ENCODE measurements at places on chromosomes 12 and 14.

GRCh38 chr12:63893170-63893569 is 48.7 kb downstream of the SRGAP1 start:
- DNase-seq = no peak

- DNase-seq = peak; percentile 63
Observed at GRCh38 chr12:121297435-121297991, 1.0 kb upstream of the CAMKK2 start.

GRCh38 chr12:130366159-130366558 is 28.5 kb downstream of the PIWIL1 start:
- no peak for DNase-seq

GRCh38 chr14:31530136-31530535 is 31.1 kb upstream of the NUBPL start:
- DNase-seq = no peak

- no peak for DNase-seq
Observed at GRCh38 chr12:62659453-62660295, 193.0 kb downstream of the MON2 start.

GRCh38 chr12:111598637-111599452 is at the start of gene ATXN2:
TSS of gene ATXN2 (minus strand) at chr12:111599315. CDS start at chr12:111599034, 281 bp downstream.
- DNase-seq = no peak

GRCh38 chr14:92122761-92123160 is 992 bp downstream of the CPSF2 start:
- no peak for DNase-seq

- no peak for DNase-seq
Observed at GRCh38 chr14:45902241-45902640, 649.2 kb upstream of the MIS18BP1 start.

DNA sequence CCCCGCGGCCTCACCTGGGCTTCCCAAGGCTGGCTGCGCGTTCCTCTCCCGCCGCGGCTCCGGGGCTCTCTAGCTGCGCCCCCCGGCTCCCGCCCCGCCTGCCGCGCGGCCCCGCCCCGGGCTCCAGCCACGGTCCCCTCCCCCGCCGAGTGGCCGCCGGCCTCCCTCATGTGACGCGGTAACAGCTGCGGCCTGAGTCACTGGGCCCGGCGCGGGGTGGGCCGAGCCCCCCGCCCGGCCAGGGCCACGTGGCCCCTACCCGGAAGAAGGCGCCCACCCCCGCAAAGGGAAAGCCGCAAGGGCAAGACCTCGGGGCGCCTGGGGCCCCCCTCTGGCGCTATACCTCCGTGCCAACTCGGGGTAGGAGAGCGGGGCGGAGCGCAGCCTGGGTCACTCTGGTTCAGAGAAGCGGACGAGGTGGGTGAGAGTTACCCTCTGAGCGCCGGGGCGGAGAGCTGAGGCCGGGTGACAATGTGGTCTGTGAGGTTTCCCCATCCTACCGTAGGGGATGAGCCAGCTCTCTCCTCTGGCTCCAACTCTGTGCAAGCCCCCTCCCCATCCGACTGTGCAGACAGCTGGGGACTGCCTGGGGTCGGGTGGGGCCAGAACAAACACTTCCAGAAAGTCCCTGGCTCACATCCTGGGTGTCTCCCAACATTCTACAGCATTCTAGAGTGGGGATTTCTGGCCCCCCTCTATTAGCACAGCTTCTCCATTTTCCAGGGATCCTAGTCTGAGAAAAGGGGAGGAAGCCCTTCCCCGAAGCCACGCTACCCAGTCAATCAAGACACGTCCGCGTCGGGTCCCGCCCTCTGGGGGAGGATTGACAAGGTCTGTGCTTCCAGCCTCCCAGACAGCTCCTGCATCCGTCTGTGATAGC is at the start of gene CD63:
CD63 (minus strand) TSS at position 71 of the 880 bp plus-strand sequence. CDS start 668 bp downstream, outside the sequence.
- DNase-seq = peak; percentile 97

GRCh38 chr12:101951002-101951670 is 73.8 kb downstream of the DRAM1 start:
- DNase-seq = no peak

GRCh38 chr12:5102806-5103205 is 59.1 kb downstream of the KCNA5 start:
- no peak for DNase-seq

- DNase-seq = no peak
Observed at GRCh38 chr14:92317511-92317910, 5.5 kb upstream of the SLC24A4 start.

- DNase-seq = no peak
Observed at GRCh38 chr12:64256166-64256800, 34.2 kb upstream of the KICS2 start.

GRCh38 chr12:68117661-68118060 is 41.9 kb downstream of the IFNG start:
- no peak for DNase-seq

DNA sequence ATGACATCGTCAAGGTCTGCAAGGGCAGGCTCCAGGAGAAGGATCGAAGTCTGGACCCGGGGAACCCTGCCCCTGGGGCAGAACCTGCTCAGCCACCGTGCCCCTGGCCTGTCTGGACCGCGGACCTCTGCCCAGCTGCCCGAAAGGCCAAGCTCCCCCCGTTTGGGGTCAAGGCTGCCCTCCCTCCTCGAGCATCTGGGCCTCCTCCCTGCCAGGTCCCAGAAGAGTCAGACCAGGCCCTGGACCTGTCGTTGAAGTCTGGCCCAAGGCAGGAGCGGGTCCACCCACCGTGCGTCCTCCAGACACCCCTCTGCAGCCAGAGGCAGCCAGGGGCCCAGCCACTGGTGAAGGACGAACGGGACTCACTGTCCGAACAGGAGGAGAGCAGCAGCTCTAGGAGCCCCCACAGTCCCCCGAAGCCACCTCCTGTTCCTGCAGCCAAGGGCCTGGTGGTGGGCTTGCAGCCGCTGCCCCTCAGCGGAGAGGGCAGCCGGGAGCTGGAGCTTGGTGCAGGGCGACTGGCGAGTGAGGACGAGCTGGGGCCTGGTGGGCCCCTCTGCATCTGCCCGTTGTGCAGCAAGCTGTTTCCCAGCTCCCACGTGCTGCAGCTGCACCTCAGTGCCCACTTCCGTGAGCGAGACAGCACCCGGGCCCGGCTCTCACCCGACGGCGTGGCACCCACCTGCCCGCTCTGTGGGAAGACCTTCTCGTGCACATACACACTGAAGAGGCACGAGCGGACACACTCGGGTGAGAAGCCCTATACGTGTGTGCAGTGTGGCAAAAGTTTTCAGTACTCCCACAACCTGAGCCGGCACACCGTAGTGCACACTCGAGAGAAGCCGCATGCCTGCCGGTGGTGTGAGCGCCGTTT is 856 bp downstream of the ZBTB42 start:
- DNase-seq = no peak

DNA sequence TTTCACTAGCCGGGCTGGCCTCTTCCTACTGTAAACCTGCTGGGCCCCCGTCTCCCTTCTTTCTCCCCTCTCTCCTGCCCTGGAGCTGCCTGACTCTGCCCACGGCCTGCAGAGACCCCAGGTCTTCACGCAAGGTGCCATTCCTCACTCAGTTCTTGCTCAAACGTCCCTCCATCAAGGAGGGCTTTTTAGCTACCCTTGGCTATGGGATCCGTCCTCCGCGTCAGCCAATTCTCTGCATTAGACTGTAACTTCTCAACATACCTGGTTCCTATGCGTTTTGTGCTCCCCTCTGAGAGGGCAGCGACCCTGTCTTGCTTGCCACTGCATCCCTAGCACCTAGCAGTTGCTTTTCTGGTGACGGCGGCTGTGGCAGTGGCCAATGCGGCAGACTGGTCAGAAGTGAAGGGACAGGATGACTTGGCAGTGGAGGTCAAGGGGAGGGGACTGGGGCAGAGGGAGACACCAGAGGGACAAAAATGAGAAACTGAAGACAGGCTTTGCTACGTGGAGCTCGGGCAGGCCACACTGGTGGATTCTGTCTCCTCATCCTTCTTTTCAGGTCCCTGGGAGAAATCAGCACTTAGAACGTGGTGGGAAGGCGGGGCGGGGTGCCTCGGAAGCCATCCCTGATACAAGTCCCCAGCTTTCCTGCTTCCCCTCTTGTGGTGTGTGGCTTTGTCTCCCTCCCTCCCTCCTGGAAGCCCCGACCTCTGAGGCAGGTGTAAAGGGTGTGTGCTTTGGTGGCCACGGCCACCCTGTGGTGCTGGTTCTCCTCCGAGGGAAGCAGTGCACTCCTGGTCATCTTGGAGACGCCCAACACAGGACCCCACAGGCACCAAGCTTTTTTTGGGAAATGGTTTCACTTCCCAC is 1.8 kb downstream of the B3GNT4 start:
- no peak for DNase-seq

- no peak for DNase-seq
Observed at GRCh38 chr14:102539544-102540314, 30.2 kb upstream of the ANKRD9 start.

DNA sequence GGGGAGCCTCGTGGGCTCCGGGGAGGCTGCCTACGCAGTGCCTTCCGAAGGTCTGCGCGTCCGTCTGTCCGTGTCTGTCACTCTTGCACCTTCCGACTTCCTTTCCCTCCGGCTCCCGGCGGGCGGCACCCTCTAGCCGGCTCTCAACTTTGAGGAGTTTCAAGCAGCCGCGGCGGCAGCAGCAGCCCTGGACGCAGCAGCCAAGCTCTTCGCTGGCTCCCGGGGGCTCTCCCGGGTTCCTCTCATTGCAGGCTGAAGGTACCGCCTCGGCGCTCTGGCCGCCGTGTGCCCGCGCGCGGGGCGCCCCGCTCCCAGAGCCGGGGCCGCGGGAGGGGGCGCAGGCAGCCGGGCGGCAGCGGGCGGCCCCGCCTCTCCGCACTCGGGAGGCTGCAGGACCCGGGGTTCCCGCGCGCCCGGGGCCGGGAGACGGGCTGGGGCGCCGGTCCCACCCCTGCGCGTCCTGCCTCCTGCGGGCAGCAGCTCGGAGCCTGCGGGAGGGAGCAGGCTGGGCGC is at the start of the genes AMIGO2 and PCED1B:
AMIGO2 (minus strand) TSS at position 492 of the 513 bp plus-strand sequence. CDS start 957 bp downstream, outside the sequence.
PCED1B (plus strand) TSS at position 154 of the 513 bp plus-strand sequence. CDS start 155,443 bp downstream, outside the sequence.
- DNase-seq = peak; percentile 86

- no peak for DNase-seq
Observed at GRCh38 chr14:44607701-44608100, 100.6 kb upstream of the FSCB start.

DNA sequence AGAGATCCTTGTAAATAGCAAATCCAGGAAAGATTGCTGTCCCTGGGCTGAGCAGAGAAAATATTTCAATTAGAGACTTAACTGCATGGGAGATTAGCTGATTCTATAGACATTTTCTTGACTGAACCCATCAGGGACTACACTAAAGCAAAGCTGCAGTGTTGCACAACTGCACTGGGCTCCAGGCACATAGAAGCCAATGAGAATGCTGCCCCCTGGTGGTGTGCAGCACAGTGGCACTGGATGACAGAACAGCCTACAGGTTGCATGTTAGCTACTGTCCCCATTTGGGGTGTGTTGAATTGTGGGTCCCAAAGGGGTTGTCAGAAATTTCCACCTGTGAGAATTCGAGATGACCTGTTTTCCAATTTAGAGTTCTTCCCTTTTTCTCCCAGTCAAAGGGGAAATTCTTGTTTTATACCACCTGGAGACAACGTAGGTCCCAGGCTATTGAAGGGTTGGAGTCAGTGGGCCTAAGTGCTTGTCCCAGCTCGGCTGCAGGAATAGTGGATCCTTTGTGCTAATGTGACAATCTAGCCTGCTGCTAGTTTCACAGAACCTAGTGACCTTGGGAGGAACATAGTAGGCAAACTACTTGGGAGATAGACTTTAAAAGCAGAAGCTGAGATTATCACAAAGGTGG is 114.7 kb downstream of the SLC8A3 start:
- DNase-seq = no peak

DNA sequence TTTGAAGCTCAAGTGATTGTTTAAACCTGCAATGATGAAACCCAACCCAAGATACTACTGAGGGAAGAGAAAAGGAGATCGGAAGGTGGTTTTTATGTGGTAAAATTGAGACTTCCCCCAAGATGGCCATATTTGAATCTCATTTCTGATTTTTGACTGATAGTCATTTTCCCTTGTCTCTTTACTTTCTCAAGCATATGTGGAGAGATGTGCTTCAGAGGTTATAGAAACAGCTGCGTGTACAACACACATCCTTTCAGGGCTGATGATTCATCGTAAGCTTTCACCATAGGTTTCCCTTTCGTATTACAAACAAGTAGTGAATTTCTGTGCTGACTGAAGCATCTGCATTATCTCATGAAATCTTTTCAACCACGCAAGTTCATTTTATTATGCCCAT is 276.2 kb downstream of the EMP1 start:
- no peak for DNase-seq

DNA sequence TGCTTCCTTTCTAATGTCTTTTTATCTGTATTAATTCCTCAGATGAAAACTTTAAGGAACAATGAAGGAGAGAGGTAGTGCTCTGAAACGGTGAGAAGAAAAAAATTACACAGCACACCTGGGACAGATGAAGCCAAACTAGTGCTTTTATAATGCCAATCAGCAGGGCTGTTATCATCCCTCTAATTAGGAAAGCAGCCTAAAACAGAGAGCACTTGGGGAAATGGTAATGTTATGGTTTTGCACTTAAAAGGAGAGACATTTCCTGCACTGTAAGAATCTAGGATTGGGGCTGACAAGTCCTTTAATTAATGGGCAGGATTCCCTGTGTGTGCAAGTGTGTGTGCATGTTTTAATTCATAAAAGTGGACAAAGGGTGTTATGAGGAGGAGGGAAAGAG is 4.8 kb upstream of the LMO3 start:
- DNase-seq = no peak
